ENCODE measurements at places on chromosomes 11 and 22.

GRCh38 chr11:2995031-2995561 is 3.0 kb upstream of the NAP1L4 start:
- H3K4me3 ChIP-seq, result no peak overlapping the region
- DNase-seq, result no peak
- H3K27ac ChIP-seq, result no peak overlapping the region
- H3K27me3 ChIP-seq, result no peaks in the 10 kb centered on the region
- H3K4me1 ChIP-seq, result 0 out of 2 replicates have a peak, but pooled peaks cover 2% of the 10 kb centered on the region

DNA sequence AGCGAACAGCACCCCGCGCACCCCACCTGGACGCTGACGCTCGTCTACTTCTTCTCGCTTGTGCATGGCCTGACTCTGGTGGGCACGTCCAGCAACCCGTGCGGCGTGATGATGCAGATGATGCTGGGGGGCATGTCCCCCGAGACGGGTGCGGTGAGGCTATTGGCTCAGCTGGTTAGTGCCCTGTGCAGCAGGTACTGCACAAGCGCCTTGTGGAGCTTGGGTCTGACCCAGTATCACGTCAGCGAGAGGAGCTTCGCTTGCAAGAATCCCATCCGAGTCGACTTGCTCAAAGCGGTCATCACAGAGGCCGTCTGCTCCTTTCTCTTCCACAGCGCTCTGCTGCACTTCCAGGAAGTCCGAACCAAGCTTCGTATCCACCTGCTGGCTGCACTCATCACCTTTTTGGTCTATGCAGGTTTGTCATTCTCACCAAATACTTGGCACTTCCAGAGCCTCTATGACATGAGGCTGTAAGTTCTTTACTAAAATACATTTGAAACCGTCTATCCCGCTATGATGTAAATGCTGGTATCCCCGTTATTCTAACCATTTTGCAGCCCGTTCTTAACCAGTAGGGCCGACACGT is 535 bp downstream of the AQP11 start:
- no peaks in the 10 kb centered on the region for H3K36me3 ChIP-seq
- 0 out of 2 replicates have a peak, but pooled peaks cover 2% of the 10 kb centered on the region for H3K4me1 ChIP-seq
- no peaks in the 10 kb centered on the region for H3K27me3 ChIP-seq
- peak; percentile 27 for DNase-seq

GRCh38 chr11:88402192-88402715 is 64.7 kb upstream of the CTSC start:
- H3K36me3 ChIP-seq, result no peaks in the 10 kb centered on the region
- no peak overlapping the region for H3K27ac ChIP-seq
- H3K27me3 ChIP-seq, result no peaks in the 10 kb centered on the region
- DNase-seq, result no peak

GRCh38 chr11:15772981-15773380 is 583.4 kb downstream of the SOX6 start:
- no peaks in the 10 kb centered on the region for H3K36me3 ChIP-seq
- H3K4me1 ChIP-seq, result no peaks in the 10 kb centered on the region
- H3K27me3 ChIP-seq, result no peaks in the 10 kb centered on the region
- H3K27ac ChIP-seq, result no peak overlapping the region

GRCh38 chr11:87263979-87264378 is 226.2 kb downstream of the TMEM135 start:
- no peaks in the 10 kb centered on the region for H3K27me3 ChIP-seq
- H3K36me3 ChIP-seq, result no peaks in the 10 kb centered on the region
- no peak overlapping the region for H3K27ac ChIP-seq
- no peak overlapping the region for H3K4me3 ChIP-seq
- DNase-seq, result no peak

- no peaks in the 10 kb centered on the region for H3K4me1 ChIP-seq
- H3K4me3 ChIP-seq, result no peak overlapping the region
- H3K36me3 ChIP-seq, result no peaks in the 10 kb centered on the region
- H3K27ac ChIP-seq, result no peak overlapping the region
- no peaks in the 10 kb centered on the region for H3K27me3 ChIP-seq
Observed at GRCh38 chr11:6648501-6648900, 7.1 kb downstream of the DCHS1 start.

DNA sequence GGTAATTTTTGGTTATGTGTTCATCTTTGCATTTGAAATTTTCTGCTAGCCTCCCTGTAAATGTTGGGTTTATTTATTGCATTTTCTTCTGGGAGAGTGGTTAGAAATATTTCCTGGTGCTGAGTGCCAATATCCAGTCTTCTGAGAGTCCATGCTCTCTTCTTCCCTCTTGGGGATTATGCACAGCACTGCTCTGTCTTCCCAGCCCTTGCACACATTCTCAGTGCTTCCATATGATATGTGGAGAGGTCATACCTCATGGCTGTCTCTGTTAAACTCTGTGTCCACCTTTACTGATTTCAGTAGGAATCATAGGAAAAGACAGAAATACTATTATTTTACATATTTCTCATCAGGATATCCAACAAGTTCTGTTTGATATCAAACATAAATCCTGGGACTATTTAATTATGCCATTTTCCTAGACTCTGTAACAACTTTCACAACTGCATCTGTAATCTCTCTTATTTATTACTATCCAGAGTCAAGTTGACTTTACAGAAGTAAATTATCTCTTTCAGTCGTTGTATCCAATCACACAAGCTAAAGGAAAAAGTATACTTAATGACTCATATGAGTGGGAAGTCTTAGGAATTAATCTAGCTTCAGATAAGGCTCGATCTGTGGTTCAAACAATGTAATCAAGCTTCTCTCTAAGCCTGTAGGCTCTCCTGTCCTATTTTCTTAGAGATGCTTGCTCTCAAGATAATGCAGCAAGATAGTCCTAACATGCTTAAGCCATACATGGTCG is 2.7 kb upstream of the NXPE1 start:
- H3K36me3 ChIP-seq, result no peaks in the 10 kb centered on the region
- no peaks in the 10 kb centered on the region for H3K27me3 ChIP-seq
- H3K27ac ChIP-seq, result no peak overlapping the region
- no peak overlapping the region for H3K4me3 ChIP-seq
- DNase-seq, result no peak

GRCh38 chr22:35539487-35539886 is 1.1 kb upstream of the RASD2 start:
- H3K27me3 ChIP-seq, result peaks cover 10% of the 10 kb centered on the region
- H3K36me3 ChIP-seq, result no peaks in the 10 kb centered on the region
- no peak overlapping the region for H3K27ac ChIP-seq
- H3K4me3 ChIP-seq, result peak overlapping the region; percentile 66

GRCh38 chr11:86159581-86159891 is 85.0 kb upstream of the EED start:
- no peaks in the 10 kb centered on the region for H3K27me3 ChIP-seq
- H3K36me3 ChIP-seq, result no peaks in the 10 kb centered on the region
- no peak overlapping the region for H3K27ac ChIP-seq
- no peaks in the 10 kb centered on the region for H3K4me1 ChIP-seq

- H3K4me3 ChIP-seq, result no peak overlapping the region
- 0 out of 2 replicates have a peak, but pooled peaks cover 1% of the 10 kb centered on the region for H3K4me1 ChIP-seq
- H3K27me3 ChIP-seq, result no peaks in the 10 kb centered on the region
- no peak for DNase-seq
- H3K27ac ChIP-seq, result no peak overlapping the region
Observed at GRCh38 chr11:123410218-123410549, 19.9 kb upstream of the GRAMD1B start.

DNA sequence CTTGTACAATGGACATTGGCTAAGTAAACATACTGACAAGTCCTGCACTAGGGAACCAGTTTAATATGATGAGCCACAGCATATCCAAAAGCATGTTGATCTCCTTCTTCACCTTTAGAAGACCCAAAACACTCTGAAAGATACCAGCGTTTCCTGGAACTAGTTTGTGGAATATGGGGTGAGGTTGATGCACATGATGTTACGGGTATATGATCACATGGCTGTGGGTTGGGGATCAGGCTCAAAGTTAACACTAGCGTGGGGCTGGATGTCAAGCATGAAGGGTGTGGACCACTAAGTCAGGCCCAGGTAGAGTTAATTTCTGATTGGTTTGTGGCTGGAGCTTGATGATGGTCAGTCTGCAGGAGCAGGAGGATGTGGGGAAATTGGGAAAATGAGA is 9.0 kb downstream of the IGLL5 start:
- no peaks in the 10 kb centered on the region for H3K4me1 ChIP-seq
- no peaks in the 10 kb centered on the region for H3K36me3 ChIP-seq
- H3K27me3 ChIP-seq, result peaks cover 3% of the 10 kb centered on the region

- no peak for DNase-seq
- H3K27ac ChIP-seq, result no peak overlapping the region
- H3K36me3 ChIP-seq, result no peaks in the 10 kb centered on the region
- H3K27me3 ChIP-seq, result no peaks in the 10 kb centered on the region
- no peaks in the 10 kb centered on the region for H3K4me1 ChIP-seq
- H3K4me3 ChIP-seq, result no peak overlapping the region
Observed at GRCh38 chr11:113147249-113147648, 167.1 kb upstream of the TTC12 start.

DNA sequence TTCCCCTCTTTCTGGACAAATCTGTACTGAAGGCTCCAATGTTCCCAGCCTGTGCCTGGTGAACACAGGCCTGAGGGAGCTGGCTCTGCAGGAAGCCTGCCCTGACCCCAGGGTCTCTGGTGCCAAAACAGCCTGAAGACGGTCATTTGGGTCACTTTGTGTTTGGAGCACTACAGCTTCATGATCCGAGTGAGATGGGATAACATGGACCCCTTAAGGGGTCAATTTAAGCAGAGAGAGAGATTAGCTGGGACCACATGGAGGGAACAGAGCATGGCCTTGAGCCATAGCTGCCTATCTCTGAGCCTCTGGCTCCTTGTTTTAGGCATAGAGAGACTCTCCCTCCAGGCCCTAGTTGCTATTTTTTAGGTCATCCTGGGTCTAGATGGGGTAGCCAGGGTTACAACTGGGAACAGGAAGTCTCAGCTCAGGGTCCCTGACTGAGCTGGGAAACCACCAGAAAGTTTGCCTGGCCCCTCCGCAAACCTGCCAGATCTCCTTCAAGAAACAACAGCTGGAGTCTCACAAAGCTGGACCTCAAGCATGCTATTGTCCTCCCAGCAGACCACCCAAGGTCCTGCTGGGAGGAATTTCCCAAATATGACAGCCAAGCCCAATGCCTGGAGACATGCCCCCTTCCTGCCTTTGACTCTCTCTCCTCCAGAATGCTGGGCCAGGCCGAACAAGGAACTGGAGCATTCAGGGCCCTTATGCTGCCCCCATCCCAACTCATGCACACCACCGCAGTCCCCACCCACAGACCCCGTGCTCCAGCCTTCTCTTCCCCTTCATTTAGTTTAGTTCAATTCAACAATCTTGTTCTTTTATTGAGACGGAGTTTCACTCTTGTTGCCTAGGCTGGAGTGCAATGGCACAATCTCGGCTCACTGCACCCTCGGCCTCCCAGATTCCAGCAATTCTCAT is 4.0 kb downstream of the SLCO2B1 start:
- no peaks in the 10 kb centered on the region for H3K4me1 ChIP-seq
- no peaks in the 10 kb centered on the region for H3K36me3 ChIP-seq
- H3K4me3 ChIP-seq, result no peak overlapping the region
- H3K27me3 ChIP-seq, result no peaks in the 10 kb centered on the region
- H3K27ac ChIP-seq, result no peak overlapping the region

DNA sequence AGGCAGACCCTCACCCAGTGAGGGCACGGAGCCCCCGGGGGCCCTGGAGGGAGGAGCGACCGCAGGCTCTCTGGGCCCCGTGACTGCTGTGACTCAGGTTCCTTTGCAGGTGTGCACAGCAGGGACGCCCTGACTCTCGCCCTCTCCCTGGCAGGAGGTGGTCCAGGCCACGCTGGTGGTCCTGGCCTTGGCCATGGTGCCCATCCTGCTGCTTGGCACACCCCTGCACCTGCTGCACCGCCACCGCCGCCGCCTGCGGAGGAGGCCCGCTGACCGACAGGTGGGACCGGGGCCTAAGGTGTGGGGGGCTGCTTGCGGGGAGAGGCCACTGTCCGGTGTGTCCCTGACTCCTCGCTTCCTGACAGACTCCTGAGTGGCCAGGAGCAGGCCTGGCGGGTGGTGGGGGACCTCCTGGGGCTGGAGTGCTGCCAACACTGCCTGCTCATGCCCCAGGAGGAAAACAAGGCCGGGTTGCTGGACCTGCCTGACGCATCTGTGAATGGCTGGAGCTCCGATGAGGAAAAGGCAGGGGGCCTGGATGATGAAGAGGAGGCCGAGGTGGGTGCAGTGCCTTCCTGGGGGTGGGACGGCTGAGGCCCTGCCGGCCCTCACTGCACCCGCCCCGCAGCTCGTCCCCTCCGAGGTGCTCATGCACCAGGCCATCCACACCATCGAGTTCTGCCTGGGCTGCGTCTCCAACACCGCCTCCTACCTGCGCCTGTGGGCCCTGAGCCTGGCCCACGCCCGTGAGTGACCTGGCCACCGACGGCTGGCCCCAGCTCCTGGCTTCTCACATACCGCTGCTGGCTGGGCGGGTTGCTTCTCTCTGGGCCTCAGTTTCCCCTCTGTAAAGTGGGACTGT is 10.9 kb downstream of the TCIRG1 start:
- H3K27me3 ChIP-seq, result no peaks in the 10 kb centered on the region
- H3K27ac ChIP-seq, result no peak overlapping the region
- H3K4me1 ChIP-seq, result no peaks in the 10 kb centered on the region
- no peak for DNase-seq

DNA sequence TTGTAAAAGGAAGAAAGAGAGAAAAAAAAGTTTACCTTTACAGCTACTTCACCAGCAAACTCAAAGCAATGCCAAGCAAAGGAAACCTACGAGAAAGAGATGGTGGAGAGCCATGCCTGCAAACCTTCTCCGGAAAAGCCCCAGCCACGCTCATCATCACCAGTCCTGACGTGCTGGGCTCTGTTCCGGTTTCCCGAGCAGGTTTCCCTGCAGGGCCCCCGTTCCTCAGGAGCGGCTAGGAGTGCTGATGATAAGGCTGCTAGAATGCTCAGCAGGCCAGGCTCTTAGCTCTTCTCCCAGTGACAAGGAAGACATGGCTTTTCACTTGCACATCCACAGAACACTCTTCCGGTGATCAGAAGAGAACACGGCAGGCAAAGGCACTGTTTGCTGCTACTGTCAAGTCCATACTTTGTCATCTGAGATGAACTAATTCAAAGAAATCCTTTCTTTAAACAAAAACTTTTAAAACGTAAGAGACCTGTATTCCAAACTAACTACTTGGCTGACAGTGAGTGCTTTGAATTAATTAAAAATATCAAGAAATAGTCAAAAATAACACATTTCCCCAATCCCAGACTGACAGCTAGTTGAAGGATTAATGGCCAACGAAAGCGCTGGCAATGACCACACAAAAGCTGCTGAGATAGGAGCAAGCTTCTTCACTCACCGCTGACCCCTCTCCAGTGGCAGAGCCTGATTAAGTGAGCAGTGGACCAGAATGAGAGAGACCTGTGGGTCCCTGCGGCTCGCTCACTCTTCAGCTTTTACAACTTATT is 35.8 kb downstream of the DUSP8 start:
- H3K4me1 ChIP-seq, result no peaks in the 10 kb centered on the region
- H3K4me3 ChIP-seq, result no peak overlapping the region
- H3K27me3 ChIP-seq, result peaks cover 2% of the 10 kb centered on the region
- H3K27ac ChIP-seq, result no peak overlapping the region

All from iPS DF 6.9 (cell line).